Suprapubic skin (tissue), 4 donors: ENCODE measurements at places on chromosomes 12 and 14.

DNA sequence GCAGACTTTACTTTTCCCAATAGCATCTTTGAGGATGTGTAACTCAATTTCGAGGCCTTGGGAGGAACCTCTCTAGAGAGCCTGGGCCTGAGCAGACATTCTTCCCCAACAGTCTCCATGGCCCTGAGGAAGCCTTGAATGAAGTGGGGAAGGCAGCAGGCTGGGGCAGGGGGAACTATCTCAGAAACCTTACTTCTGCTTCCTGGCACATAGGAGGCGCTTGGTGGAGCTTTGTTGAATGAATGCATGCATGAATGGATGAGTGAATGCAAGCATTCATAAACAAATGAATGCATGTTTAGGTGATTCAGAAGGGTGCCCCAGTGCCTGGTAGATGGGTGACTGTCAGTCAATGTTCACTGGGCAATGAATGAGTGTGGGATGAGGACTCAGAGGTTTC lies 58.3 kb downstream of the GALNT16 start:
- DNase-seq = peak; percentile 43

DNA sequence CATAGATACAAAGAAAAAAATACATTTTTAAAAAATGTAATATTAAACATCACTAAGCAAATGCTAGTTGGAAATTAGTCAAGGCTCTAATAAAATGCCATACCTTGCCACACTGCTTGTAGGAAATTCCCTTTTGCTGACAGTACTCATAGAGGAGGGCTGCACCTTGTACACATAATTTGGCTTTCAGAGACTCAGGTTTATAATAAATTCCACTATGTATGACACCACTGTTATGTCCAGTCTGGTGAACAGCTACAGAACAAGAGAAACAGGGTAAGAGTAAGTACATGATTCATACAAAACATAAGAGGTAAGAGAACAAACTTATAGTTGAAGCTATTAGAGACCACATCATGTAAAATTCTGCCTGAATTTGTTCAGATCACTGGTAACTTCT lies 10.1 kb downstream of the L2HGDH start:
- DNase-seq = no peak

GRCh38 chr12:65662590-65662989 lies 161.7 kb upstream of the HMGA2 start:
- DNase-seq = no peak

- DNase-seq = no peak
Observed at GRCh38 chr14:61103541-61104339, 122.7 kb downstream of the SLC38A6 start.

DNA sequence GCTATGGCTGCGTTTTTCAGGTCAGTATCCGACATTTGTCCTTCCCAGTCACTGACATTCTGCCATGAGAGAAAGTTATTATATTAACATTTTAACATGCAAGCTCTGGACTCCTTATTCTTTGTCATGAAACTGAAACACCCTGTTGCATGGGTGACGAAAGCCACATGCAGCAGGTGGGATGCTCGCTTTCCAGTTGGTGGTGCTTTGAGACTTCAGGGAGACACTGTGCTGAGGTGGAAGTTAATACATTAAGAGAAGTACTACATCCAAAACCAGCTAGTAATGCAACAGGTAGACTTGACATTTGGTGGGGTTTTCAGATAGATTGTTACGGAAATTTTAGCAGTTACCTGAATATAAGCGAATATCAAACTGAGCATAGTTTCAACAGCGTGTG lies 32.8 kb upstream of the AMN start:
- DNase-seq = no peak

- no peak for DNase-seq
Observed at GRCh38 chr14:101861464-101861863, 100.0 kb downstream of the PPP2R5C start.

DNA sequence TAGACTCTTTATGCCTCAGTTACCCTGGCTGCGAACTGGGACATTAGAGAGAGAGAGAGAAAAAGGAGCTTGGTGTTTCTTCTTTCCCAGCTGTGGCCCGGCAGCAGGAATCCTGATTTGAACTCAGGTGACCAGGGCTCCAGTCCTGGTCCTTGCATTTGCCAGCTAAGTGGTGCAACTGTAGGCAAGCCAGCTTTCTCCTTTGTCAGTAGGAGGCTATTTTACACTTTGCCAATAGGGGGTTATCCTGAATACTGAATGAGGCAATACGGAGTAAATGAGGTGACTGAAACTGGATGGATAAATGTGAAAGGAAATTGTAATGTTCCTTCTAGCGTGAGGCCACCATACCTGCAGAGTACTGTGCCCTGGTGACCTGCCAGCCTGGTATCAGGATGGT lies 27.8 kb downstream of the KCNA5 start:
- no peak for DNase-seq

- DNase-seq = no peak
Observed at GRCh38 chr14:87005280-87005679, 987.7 kb downstream of the GALC start.

- peak; percentile 17 for DNase-seq
Observed at GRCh38 chr14:98931126-98931525, 340.9 kb downstream of the BCL11B start.

GRCh38 chr14:64891839-64892375 lies 12.2 kb upstream of the SPTB start:
- no peak for DNase-seq

GRCh38 chr14:56959869-56960268 lies 149.6 kb upstream of the OTX2 start:
- no peak for DNase-seq

DNA sequence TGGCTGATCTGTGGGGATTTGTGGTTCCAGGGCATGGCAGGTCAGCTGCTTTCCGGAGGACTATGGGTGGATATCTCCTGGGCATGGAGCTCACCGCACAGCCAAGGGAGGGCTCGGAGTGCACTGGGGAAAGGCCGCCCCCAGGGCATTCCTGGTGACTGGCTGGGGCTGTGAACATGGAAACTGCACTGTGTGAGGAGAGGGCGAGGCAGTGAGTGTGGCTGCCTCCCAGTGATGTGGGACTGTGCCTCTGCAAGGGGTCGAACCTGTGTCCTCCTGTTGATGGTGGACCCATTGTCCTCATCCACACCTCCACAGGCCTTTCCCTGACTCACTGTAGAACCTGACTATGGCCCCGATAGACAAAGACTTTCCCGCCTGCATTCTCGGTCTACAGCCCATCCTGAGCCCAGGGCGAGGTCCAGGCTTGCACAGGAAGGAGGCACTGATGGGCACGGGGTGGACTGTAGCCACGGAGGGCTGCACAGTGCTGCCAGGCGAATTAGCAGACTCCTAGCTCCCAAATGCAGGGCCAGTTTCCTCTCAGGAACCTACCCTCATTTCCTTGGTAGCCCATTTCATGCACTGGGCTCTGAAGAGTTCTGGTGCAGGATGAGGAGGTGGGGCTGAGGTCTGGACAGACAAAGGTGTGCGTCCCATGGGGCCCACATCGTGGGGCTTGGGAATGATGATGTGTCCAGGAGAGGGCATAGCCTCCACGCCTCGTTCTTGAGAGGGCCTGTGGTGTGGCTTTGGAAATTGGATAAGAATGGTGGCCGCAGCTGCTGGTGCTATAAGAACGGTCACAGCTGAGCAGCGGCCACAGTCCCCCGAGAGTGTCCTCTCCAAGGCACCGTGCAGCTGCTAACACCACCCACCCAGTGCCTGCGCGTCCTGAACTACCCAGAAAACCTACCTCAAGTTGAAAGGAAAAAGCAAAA lies 415.1 kb downstream of the TMEM121 start:
- DNase-seq = no peak

DNA sequence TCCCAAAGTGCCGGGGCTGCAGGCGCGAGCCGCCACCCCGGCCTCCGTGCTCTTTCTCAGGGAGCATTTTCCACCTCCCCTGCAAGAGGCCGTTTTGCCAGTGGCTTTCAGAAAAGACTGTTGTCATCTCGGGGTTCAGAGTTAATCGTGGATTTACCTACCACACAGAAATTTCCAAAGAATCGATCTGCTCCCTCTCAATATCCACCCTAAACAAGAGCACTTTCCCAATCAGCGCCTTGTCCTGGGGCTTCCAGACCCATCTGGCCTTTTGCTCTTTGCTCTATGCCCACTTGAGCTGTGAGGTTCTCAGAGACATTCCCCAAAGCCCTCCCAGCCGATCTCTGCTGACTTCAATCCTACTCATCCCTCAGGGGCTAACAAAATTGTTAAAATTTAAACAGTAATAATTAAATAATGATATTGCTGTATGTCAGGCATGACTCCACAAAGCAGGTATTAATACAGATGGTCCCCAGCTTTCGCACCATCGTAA lies 86.6 kb downstream of the NINJ2 start:
- DNase-seq = peak; percentile 41

GRCh38 chr12:123242116-123242904 lies 9.1 kb downstream of the MTRFR start:
- no peak for DNase-seq

GRCh38 chr14:104735830-104736642 lies 12.0 kb downstream of the ADSS1 start:
- peak; percentile 90 for DNase-seq

DNA sequence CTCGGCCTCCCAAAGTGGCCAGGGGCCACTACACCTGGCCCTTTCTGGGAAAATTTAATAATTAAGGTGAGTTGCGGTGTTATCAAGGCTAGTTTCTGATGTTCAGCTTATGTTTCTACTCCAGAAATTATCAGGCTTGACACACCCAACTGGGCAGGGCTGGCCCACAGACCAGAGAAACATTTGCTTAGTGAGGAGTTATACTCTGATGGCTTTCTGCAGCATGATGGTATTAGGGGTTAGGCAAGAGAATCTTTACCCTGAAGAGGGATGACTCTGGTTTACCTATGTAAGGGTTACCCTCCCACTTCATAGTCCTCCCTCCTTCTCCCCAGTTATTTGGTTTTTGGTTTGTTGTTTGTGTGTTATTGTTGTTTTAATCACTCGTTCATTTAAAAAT lies 24.5 kb upstream of the HECTD1 start:
- no peak for DNase-seq

DNA sequence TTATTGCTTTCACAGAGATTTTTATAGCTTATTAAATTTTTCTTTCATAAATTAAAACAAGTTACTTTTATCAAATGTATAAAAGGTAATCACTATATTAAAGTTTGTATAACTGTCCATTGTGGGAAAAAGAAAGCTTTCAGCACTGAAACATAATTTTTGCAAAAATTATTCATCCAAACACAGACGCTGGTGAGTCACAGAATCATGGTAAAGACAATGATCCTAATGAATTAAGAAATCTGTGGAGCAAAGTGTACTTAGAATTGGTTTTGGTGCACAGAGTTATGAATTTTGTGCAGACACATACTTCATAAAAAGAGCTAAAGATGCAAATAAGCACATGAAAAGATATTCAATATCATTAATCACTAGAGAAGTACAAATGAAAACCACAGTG lies 31.7 kb upstream of the C2CD5 start:
- no peak for DNase-seq

- no peak for DNase-seq
Observed at GRCh38 chr12:43586646-43587245, 34.7 kb upstream of the ADAMTS20 start.

GRCh38 chr14:74927225-74927624 lies 4.2 kb upstream of the RPS6KL1 start:
- DNase-seq = no peak

DNA sequence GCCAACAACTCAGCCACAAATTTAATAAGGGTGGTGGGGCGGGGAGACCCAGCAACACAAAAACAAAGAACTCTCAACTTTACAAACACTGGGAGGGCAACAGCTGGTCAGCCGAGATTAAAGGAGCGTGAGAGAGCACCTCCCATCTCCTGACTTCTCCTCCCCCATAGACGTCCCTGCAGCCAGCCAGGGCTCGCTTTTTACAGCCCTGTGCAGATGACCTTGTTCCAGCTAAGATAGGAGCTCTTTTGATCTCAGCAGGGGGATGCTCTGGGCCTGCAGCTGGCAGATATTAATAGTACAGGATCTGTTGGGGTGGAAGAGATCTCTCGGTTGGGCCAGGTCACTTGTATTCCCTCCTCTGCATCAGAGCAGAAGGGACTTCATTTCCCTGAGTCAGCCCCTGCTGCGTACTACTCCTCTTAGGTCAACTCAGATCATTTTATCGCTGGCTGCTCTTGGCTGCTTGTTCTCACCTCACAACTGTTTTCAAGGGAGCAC lies 475.8 kb downstream of the RAD51B start:
- no peak for DNase-seq

DNA sequence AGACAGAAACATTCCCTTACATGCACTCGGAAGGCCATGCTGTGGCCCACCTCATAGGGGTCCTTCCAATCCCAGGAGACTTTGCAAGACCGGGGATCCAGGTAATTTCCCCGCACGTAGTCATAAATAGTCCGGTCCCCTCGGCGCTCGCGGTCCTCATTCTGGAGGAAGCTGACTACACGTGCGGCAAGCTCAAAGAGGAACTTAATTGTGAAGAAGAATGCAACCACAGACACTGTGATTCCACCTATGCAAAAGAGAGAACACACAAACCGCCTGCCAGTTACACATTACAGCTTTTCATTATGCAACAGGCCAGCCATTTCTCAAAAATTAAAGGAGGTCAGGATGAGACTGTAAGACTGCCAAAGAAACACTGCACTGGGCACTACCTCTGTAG lies 28.4 kb downstream of the AREL1 start:
- DNase-seq = no peak

DNA sequence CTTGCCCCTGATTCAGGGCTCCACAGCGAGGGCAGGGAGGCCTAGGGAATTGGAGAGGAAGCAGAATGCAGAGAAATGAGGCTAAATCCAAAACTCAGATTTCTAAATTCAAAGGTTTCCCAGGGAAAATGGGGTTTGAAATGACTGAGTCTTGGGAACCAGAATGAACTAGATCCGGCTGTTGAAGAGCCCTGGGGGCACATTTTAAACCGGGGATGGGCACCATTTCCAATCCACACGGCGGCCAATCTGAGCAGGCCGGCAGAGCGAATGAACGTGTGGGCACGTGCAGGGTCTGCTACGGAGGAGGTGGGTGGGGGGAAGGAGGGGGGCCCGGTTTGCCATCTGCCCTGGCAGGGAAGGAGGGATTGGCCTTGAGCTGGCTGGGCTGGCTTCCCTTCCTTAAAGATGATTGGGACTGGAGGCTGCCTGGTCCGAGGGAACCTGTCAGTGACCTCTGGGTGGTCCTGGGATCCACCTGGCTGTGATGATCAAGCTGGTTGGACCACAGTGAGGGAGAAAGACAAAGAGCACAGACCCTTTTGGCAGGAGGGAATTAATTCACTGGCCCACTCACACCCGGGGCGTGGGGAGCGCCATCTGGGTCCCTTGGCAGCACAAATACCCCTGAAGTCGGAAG lies 161.0 kb downstream of the RBM19 start:
- DNase-seq = no peak
